Stimulated activated CD8-positive, alpha-beta memory T cell treated with anti-CD3 and anti-CD28 coated beads, Interleukin-7, amount 100 ng/mL, for 48 hours (primary cell): ENCODE measurements at places on chromosomes 6 and 20.
A peak's percentile ranks its signal among the peaks of the same experiment; 100 is the strongest.

DNA sequence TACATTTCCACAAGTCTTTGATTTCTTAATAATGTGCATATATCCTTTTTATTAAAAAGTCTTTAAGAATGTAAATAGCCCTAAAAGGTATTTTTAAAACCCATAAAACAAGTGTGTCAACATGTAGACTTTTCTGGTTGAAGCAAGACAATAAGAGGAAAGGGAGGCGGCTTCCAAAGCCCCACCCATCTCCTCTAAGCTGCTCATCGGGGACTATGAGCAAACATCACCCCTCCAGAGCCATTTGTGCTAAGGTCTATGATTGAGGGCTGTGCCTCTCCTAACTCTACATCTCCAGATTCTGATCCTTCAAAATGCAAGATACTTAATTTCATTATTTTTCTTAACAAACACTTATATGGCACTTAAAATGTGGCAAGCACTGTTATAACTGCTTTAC lies 2.5 kb upstream of the NAA20 start:
- DNase-seq: no peak

GRCh38 chr20:32485770-32486478 lies 99.2 kb downstream of the NOL4L start:
- DNase-seq: no peak

DNA sequence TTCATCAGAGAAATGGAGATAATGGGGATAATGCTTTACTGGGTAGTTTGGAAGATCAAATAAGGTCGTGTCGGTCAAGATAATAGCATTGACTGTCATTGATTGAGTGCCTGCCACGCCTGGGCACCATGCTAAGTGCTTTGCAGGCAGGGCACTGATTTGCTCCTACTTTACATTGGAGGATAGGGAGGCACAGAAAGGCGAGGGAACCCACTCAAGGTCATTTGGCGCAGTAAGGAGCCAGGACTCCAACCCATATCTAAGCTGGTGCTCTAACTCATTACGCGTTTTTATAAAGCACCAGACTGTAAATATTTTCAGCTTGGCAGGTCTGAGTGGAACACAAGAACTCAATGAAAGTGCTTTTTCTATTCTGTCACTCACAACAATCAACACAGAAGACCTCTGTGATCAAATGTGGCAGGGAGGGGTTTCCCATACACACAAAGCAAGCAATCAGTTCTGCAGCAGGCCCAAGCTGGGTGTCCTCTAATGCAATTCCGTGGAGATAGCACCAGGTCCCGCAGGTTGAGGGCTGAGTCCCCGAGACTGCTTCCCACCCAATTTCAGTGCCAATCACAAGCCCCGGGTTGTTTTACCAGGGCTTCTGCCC lies 373.6 kb downstream of the CDH26 start:
- no peak for DNase-seq

GRCh38 chr6:168822376-168822775 lies 381.4 kb downstream of the SMOC2 start:
- DNase-seq: no peak

DNA sequence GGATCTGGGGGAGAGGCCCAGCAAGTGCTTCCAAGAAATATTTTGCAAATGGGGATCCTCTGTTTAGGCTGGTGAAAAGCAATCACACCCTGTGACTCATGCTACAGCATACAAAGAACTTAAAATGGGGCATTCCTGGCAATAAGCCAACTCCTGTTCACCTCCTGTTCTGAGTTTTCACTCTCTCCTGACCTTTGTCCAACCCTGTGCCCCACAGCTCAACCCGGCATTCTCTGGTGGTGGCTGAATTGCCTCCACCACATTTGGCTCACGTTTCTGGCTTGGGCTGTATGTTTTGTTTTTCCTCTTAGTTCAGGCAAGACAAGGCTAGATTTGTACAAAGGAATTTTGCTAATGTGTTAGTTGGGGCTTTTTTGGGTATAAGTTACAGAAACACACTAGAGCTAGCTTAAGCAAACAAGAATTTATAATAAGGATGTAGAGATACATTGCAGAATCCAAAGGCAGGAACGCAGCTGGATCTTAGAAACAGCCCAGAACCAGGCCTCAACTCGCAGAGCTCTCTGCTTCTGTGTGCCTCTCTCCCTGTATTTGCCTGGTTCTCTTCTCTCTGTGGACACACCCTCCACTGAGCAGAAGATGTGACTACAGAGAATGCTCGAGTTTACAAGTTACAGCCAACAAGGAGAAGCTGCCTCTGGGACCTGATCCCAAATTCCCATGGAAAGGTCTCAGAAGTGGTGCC lies 9.4 kb downstream of the ABCC10 start:
- no peak for DNase-seq

DNA sequence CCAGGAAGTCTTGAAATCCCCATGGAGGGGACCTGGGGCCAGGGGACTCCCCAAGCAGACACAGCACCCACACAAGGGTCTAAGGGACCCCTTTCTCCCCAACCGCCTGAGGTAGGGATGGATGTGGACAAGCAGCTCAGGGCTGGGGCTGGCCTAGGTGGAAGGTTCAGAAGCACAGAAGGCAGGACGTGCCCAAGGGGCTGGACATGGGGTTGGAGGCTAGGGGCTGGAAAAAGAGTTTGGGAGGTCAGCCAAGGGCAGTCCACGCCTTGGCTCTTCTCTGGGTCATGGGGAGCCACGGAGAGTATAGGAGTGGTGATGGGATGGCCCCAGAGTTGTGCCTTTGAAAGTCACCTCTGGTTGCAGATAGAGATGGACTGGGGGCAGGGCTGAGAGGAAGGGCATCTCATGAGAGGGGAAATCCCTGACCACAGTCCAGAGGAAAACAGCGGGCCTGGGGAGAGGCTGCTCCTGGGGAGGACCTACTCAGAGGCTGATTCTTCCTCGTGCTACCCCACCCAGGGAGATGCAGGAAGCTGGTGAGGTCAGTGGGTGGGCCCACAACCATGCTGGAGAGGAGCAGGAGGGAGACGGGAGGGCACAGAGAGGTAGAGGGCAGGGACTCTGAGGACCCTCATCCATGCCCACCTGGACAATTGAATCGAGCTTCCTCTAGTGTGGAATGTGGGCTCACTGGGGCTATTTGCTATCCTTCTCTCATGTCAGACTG lies 2.5 kb upstream of the HSPA12B start:
- no peak for DNase-seq

- peak; percentile 47 for DNase-seq
Measured at GRCh38 chr20:40962733-40963504, 65.7 kb upstream of the TOP1 start.

- DNase-seq: no peak
Measured at GRCh38 chr6:2640551-2640950, 110.2 kb downstream of the MYLK4 start.

DNA sequence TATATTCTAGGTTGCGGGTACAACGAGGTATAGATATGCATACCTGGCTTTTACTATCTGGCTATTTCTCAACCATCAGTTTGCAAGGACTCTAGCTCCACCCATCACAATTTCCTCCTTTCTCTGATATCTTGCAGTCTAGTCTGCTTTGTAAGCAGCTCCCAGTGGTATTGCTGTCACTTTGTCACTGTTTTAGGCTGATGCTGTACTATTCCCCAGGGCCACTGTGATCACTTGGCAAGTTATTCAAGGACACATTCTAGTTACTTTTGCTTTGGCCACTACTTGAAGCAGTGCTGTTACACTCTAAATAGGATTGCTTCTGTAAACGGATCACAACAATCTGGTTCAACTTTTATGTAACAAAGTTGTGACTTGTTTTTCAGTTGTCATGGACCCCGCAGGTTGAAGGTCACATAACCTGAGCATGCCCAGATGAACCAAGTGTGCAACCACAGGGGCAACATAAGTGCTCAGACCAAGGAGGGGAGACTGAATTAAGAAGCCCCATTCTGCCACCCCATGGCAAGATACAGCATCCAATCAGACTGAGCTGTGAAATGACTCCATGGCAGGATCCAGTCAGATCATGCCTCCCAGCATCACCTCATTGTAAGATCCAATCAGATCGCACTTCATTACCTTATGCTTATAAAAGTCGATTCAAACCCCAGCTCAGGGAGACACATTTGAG lies 588.4 kb upstream of the CITED2 start:
- DNase-seq: no peak

DNA sequence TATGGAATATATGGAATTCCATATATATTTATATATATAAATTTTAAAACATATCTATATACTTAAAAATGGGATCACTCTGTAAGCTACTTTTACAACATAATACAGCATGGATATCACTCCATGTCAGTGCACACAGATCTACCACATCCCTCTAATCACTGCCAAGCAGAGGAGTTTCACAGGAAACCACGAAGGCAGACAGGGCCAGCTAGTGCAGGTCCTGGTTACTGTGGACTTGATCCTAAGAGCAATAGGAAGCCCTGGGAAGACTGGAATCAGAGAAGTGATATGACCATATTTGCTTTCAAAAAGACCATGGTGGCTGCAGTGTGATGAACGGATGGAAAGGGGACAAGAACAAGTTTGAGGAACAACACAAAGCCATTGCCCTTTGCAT lies 40.0 kb upstream of the NRN1 start:
- no peak for DNase-seq

DNA sequence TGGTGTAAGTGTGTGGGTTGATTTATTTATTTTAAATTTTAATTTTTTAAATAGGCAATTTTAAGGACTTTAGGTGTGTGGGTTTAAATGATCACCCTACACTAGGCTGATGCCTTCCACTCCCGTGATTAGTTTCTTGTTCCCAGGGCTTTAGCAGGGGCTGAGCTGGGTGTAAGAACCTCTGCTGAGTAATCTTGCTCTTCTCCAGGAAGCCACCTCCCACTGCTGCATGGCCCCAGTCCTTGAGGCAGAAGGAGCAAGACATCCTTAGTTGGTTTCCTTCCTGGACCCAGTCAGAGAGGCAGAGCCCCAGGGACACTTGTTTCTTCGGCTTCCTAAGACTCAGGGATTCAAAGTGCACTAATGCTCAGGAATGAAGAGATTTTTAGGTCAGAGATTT lies 19.8 kb upstream of the CDC5L start:
- no peak for DNase-seq

GRCh38 chr20:14947946-14948345 lies 610.5 kb upstream of the FLRT3 start:
- no peak for DNase-seq

DNA sequence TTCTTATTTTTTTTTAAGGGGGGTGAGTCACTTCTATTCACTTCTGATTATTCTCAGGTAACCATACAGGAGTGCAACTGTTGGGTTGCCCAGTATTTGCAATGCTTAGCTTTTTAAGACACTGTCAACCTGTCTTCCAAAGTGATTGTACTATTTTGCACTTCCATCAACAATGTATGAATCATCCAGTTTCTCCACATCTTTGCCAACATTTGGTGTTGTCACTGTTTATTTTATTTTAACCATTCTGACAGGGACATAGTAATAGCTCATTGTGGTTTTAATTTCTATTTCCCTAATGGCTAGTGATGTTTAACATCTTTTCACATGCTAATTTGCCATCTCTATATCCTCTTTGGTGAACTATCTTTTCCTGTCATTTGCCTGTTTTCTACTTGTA lies 1.4 kb upstream of the SLC13A3 start:
- DNase-seq: no peak

- DNase-seq: no peak
Measured at GRCh38 chr6:158962371-158962770, 37.6 kb downstream of the RSPH3 start.

DNA sequence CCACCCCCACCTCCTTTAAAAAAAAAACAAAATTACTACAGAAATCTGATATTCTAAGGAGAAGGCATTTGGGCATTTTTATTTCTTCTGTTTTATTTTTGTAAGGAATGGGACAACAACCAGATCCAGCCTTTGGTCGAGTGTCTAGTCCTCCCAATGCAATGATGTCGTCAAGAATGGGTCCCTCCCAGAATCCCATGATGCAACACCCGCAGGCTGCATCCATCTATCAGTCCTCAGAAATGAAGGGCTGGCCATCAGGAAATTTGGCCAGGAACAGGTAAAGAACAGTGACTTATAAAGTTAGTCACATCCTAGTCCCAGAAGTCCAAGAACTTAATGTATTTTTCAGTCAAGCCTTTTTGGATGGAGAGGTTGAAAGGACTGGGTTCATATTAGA lies 133.0 kb downstream of the SULF2 start:
- no peak for DNase-seq

- DNase-seq: no peak
Measured at GRCh38 chr6:40077736-40078135, 143.5 kb upstream of the MOCS1 start.

DNA sequence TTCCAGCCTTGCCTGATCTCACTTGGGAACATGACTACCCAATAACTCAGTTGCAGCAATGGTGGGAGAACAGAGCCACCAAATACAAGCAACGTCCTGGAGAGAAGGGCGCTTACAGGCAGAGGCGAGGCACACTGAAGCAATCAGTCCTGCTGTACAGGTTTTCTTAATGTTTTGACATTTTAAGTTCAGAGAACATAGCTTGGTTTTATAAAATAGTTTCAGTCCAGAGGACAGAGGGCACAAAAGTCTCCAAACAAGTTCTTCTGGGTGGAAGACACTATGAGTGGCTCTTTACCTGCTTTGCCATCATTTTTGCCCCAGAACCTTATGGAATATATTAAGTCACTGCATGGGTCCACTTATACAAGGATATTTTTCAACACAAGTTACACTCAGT lies 103.4 kb upstream of the KCNG1 start:
- DNase-seq: no peak

GRCh38 chr6:151509048-151509447 lies 15.2 kb downstream of the CCDC170 start:
- no peak for DNase-seq

DNA sequence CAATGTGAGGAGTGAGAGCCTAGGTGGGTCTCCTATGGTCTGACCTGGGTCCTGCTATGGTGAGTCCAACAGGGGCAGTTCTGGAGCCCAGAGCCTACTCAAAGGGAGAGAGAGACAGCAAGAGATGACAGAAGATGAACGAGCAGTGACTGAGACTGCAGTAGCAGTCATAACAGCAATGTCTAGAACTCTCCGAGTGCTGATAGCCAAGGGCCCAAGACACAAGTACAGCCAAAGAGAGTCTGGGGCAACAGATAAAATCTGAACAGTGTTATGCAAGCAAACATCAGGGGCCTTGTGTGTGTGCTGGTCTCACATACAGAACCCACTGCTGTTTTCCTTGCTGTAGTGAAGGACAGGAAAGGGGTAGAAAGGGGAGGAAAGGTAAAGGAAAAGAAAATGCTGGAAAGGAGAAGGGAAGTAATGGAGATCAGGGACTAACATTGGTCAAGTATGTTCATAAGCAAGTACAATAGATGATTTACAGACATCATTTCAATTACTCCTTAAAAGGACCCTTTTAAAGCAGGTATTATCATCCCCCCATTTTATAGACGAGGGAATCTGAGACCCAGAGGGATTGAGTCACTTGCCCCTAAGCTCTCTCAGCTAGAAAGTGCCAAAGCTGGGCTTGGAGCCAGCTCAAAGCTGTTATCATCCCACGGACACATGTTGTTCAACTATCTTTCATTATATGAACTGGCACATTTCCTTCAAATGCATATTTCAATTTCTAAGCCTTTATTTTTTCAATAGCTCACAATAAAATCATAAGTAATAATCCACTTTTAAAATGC lies 182.3 kb upstream of the RAB32 start:
- no peak for DNase-seq

DNA sequence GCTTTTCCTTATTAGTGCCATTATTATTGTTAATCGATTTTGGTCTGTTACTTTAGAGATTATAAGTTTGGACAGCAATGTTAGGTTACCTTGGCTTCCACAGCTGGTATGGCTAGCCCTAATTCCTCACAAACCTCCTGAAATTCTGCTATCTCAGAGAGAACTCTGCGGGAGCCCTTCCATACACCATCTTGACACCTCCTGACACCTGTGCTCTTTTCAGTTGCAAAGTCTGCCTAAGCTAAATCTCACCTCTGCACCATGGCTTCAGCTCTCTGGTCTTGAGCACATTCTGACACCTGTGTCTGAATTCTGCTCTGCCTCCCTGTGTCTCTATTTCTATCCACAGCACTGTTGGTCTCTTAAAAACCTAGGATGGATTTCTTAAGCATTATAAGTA lies 106.5 kb downstream of the DCDC2 start:
- DNase-seq: no peak
